ENCODE measurements at places on chromosomes 16 and 17.
A peak's percentile ranks its signal among the peaks of the same experiment; 100 is the strongest.

DNA sequence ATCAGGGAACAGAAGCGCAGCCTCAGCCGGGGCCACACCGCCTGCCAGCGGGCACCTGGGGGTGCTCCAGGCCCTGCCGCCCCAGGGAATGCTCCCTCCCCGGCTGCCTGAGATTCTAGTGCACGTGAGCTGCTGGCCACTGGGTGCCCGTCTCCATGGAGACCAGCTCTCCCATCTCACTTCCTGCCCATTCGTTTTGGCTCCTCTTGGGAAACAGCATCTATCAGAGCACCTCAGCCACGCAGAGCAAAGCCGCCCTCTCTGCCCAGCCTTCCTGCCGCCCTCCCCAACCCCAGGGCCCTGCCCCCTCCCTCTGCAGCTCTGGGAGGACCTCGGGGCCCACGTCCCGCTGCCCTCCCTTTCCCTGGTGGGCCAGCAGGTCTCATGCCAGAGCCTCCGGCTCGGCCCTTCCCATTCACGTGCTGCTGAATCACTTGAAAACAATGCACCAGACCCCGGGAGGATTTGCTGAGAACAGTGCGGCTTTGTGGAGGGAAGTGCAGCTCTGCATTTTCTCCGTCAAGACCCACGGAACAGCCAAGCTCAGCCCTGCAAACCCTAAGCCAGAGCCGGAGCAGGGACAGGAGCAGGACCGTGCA lies 19.4 kb downstream of the CEP295NL start:
- peak; percentile 77 for DNase-seq

DNA sequence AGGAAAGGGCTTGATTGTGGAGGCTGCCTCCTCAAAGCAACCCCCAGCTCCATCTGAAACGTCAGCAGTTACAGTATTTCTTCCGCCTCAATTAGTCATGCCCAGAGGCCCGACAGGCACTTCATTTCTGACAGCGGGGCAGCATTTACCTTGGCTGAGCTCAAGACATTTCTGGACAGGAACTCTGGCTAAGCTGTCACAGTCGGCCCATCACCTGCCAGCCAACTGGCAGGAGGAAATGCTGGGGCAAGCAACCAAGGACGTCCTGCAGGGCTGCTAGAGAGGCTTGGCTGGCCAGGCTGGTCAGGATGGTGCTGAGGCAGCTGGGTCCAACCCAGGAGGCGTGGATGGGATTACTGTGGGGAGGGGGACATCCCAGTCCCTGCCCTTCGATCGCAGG lies 27.8 kb downstream of the PLXDC1 start:
- DNase-seq = peak; percentile 11

DNA sequence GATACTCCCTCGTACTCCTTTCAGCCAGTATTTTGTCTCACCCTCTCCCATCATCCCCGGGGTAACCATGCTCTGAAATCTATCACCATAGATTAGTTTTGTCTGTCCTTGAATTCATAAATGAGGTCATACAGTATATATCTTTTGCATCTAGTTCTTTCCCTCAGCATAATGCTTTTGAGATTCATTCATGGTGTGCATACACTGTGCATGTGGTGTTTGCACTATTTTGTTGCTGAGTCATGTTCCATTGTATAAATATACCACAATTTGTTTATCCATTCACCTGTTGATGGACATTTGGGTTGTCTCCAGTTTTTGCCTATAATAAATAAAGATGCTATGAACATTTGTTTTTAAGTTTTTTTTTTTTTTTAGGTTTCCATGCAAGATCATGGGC lies 34.2 kb upstream of the NLRP1 start:
- no peak for DNase-seq

GRCh38 chr16:8493972-8494371 lies 96.3 kb downstream of the TMEM114 start:
- peak; percentile 77 for DNase-seq

All from spinal cord (tissue), 10 donors.